ENCODE measurements at places on chromosomes 5 and 9.

GRCh38 chr5:122985954-122986721 is 50.4 kb downstream of the PPIC start:
- DNase-seq: no peak

GRCh38 chr5:34531751-34532360 is 124.3 kb upstream of the RAI14 start:
- DNase-seq: peak; percentile 70

DNA sequence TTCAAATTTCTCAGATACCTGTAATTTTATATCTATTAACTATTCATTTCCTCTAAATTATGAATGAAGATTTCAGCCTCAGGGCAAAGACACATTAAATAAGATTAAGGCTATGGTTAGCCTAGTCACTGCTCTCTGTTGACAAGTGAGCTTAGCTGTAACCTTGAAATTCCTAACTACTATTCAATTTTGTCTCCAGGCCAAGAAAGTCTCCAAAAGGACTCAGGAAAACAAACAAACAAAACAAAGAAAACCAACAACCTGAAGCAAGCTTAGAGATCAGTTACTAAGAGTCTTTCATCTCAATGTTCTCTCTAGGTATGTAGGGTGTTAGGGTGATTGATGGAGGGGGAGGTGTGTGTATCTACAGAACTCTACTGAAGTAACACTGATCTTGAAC is 9.6 kb upstream of the CTNNAL1 start:
- DNase-seq: peak; percentile 37

DNA sequence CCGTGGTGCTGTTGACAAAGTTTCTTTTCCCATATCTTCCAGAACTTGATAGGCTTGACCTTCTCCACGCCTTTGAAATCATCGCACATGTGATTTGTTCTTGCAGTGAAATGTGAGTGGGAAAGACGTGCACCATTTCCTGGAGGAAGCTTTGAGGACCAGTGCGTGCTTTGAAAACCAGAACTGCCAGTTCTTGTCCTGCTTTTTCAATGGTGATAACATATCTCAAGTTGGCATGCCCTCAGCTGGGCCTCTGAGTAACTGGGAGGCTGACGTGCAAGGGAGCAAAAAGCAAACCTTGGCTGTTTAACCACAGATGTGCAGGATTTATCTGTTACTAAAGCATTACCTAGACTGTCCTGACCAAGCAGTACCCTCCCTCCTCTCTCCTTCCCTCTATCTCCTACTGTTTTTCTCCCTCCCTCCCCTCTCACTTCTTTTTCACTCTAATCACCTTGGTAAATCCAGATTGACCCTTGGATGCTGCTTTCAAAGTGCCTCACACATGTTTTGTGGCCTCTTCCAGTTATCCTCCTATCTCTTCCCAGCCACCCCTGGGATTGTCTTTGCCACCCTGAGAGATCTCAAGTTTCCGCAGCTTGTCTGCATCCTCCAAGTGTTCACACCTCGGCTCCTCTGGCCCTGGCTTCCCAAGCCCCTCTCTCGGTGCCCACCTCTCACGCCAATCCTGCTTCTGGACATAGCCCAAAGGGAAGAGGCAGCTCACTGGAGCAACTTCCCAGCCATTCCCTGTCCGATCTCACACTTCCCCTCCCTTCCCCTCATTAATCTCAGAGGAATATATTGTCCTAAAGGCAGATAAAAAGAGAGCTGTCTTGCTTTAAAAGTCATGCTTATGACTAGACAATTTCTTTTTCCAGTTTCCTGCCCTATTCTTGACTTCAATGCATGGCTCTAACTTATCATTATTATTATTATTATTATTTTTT is 198.3 kb downstream of the ERCC6L2 start:
- DNase-seq: no peak

DNA sequence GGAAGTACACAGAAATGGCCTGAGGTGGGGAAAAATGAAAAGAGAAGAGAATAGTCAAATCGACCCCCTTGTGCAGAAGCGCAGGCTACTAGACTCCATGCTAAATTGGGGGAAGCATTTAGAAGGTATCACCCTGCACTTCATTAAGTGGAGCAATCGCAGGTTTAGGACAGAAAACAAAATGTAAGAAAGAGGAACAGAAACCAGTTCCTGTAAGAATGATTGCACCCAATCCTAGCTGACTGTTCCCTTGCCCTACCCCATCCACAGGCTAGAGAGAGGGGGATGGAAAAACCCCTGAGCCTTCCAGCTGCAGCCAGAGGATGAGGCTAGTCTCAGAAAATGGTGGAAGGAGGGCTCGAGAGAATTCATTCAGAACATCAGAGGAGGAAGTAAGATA is 23.9 kb upstream of the PPP1R2B start:
- no peak for DNase-seq

DNA sequence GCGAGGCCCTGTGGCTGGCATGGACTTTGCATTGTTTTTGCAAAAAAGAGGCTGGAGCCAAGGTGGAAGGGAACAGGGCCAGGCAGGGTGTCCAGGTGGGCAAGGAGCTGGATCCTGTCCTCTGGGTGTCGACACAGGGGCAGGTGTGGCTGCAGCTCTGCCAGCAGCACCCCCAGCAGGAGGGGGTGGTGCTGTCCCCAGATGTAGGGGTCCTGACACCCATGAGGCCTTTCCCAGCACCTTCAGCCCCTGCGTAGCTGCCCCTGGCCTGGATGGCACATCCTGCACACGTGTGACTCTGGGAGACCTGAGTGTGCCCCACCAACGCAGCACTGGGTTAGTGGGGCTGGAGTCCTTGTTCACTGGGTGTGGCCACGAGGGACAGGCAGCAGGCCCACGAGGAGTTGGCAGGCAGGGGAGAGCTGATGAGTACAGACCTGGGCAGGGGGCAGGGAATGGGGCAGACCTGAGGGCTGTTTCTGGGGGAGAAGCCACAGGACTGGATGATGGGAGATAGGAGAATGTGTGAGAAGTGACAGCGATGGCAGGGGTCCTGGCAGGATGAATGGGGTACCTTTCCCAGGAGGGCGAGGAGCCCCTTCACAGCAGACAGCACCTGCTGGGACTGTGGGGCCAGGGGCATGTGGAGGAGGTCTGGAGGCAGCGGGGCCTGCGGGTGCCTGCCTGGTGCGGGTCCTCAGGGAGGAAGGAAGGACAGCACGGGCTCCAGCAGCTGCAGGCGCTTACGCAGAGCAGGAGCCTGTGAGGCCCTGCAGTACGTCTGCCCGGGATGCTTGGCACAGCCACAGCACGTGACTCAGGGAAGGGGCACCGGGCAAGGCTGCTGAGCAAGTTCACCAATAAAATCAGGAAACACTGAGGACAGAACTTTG is 3.6 kb upstream of the RASGEF1C start:
- no peak for DNase-seq
